ENCODE measurements at places on chromosomes 6 and 20.

DNA sequence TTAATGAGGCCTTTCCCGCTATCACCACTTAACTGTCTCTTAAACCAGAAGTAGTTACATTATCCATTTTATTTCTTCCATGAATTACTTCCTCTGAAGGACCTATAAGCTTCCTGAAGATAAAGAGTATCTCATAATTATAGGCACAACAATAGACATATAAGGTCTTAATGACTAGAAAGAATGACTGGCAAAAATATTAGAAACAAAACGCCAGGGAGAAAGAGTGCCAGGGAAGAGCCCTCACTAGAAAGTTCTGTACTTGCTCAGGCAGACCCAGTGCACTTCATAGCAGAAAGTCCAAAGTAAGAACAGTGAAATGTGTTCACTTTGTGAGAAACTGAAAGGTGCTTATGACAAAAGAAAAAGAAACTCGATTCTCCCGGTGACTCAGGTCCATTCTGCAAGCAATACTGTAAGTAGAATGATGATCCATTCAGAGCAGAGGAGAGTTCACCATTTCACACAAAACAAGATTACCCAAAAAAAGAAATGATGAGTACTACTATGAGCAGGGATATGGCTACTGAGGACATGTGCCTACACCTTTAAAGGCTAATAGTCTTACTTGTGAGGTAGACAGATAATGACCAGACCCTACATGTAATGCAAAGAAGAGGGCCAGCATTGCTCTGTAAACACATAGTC lies 5.5 kb downstream of the ZNF334 start:
- no peak for DNase-seq

DNA sequence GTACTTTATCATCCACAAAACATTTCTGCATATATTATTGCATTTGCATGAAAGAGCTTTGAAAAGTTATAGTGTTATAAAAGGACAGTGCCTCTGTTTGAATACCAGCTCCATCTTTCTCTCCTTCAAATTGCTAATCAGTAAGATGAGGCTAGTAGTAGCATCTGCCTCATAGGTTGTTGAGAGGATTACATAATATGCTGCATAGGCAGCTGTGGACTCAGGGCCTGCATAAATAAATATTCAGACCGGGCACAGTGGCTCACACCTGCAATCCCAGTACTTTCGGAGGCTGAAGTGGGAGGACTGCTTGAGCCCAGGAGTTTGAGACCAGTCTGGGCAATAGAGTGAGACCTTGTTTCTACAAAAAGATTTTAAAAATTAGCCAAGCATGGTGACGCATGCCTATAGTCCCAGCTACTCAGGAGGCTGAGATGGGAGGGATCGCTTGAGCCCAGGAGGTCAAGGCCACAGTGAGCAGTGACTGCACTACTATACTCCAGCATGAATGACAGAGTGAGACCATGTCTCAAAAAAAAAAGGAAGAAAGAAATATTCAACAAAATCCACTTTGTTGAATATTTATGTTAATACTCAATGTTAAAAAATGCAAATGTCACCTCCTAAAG lies 18.3 kb upstream of the SEC63 start:
- DNase-seq, result no peak

DNA sequence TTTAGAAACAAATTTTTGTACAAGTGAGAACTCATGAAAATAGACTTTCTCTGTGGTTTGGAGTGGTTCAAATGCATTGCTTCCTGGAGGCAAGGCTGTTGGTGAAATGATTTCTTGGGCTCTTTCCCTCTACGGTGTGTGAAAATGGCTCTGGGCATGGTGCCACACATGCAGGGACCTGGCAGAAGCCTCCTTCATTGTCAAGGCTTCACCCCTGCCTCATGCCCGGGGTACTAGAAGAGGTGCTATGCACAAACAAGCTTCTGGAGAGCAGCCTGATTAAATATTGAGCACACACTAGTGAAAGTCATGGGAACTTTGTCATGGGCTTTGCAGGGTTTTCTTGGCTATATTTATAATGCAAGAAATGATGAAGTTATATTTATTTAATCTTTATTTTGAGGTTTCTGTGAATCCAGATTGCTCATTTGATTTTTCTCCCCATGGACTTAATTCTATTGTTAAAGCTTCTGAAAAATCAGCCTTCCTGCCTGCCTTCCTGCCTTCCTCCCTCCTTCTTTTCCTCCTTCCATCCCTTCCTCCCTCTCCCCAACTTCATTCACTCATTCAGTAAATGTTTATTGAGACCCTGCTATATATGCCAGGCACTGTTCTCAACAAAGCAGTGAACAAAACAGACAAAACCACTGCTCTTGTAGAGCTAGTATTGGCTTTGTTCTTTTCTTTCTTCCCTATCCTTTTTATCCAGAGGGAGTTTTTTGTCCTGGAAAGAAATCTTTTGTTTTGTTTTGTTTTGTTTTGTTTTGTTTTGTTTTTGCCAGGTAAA lies 21.0 kb downstream of the C6orf89 start:
- no peak for DNase-seq

DNA sequence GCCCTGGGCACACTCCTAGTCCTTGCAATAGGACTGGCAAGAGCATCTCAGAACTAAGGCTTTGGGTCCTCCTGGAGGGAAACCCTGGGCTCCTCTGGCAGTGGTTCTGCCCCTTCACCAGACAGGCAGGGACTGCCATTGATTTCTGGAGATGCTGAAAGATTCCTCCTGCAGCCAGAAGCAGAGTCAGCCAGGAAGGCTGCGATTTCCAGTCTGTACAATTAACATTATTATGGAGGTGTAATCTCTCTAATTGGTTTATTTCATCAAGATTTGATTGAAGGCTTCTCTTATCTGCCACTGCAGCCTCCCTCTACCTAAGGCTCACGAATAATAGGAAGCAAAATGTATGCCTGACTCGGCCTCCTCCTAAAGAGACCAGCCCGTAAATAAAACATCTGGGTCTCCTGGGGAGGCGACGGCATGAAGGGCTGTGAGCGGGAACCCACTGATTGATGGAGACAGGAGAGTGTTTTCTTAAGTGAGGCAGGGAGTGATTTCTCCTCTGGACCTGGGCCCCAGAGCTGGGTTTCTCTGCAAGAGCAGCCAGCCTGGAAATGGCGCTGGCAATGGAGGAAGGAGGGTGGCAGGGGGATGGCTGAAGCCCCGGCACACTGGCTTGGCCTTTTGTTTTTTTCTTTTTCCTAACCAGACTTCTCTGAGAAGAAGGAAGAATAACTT lies 689.6 kb downstream of the DHX35 start:
- DNase-seq, result no peak

- no peak for DNase-seq
Measured at GRCh38 chr20:35643045-35643444, 21.7 kb downstream of the CPNE1 start.

GRCh38 chr6:158073776-158074175 lies 92.1 kb downstream of the SYNJ2 start:
- DNase-seq, result no peak

- no peak for DNase-seq
Measured at GRCh38 chr6:36600564-36601146, 6.5 kb downstream of the SRSF3 start.

DNA sequence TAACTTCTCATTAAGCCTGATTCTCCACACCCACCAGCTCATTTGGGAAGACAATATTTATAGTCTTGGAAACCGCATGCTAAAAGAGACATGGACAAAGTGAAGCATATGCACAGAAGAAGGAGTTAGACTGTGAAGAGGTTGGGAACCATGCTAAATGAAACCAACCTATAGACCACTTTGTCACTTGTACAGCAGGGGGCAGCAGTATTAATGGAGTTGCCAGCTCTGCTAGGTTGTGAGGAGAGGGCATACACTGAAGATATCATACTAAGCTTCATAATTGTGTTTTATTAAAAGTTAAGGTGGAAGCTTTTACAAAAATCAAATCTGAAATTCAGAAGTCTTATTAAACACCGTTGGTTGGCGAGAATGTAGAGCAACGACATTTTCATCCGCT lies 38.3 kb upstream of the HMGCLL1 start:
- no peak for DNase-seq

GRCh38 chr6:73180076-73180738 lies 45.1 kb downstream of the KHDC1L start:
- DNase-seq, result no peak

DNA sequence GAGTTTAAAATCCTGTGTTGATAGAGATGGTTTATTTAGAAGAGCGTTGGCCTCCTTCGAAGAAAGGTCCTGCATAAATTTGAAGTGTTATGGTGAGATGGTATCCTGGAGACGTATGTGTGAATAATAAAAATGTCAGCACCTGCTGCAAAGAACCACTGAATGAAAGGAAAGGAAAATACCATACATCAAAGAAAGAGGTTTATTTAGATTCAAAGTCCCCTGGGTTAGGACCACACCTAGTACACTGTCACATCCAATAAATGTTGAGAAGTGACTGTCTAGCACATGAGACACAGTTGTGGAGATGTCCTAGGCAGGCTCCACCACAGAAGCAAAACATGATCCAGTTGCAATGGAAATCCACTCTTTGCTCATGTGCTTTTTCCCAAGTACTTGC lies 214.7 kb downstream of the PAX1 start:
- DNase-seq, result no peak

GRCh38 chr20:47740121-47740861 lies 45.0 kb downstream of the SULF2 start:
- no peak for DNase-seq

DNA sequence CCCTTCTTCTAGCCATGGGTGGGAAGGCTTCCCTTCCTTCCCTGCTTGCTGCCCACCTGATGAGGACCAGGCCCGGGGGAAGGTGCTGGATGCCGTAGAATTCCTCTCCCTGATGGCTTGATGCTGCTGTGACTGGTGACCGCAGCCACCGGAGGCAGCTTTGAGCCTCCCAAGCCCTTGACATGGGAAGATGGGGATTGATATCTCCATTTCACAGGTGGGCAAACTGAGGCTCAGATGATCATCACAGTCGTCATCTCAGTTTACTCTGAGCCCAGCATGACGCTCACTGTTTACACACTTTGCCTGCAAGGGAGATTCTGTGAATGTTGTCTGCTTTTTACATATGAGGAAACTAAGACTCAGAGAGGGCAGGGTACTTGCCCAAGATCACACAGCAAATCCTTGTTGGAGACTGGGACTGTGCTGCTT lies 43.9 kb downstream of the SRC start:
- no peak for DNase-seq

- peak; percentile 23 for DNase-seq
Measured at GRCh38 chr6:12012038-12012557, at the start of gene HIVEP1. HIVEP1 (plus strand) TSS chr6:12012312; CDS start chr6:12015629, 3,317 bp downstream.

DNA sequence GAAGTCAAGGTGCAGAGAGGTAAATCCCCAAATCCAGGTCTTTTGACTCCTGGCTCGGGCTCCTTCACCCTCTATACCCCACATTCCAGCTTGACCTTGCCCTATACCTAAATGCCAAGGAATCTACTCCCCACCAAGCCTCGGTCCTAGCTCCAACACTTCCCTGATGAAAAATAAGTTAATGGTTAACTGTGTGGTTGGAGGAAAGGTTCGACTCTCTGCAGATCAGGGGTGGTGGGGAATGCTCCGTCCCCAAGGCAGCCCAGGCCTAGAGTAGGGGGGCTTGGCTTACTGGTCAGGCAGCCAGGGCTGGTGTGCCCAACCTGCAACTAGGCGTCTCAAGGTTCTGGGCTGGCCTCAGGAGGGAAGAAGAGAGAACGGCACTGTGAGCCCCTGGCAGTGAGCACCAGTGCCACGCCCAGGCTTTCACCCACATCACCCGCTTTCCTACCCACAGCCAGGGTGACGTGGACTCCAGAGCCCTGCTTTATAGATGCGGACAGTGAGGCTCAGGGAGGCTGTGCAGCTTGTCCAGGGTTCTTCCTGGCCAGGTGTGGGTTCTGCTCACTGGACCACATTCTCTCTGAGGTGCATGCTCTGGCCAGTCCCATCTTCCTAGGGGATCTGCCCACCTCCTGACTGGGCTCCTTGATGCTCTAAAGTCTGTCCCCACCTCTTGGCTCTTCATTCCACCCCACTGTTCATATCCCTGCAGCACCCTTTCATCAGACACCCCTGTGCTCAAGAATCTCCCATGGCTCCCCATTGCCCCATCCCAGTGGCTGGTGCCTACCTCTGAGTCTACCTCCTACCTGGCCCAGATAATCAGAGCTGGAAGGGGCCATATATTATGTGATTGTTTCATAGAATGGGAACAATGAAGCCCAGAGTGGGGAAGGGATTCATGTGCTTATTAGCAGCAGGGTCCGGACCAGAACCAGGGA lies 8.2 kb downstream of the SPDEF start:
- DNase-seq, result no peak

- no peak for DNase-seq
Measured at GRCh38 chr6:12361042-12361765, 71.0 kb downstream of the EDN1 start.

- no peak for DNase-seq
Measured at GRCh38 chr20:313948-314347, 11.4 kb upstream of the SOX12 start.

- DNase-seq, result no peak
Measured at GRCh38 chr6:136067731-136068341, 182.3 kb downstream of the MTFR2 start.

DNA sequence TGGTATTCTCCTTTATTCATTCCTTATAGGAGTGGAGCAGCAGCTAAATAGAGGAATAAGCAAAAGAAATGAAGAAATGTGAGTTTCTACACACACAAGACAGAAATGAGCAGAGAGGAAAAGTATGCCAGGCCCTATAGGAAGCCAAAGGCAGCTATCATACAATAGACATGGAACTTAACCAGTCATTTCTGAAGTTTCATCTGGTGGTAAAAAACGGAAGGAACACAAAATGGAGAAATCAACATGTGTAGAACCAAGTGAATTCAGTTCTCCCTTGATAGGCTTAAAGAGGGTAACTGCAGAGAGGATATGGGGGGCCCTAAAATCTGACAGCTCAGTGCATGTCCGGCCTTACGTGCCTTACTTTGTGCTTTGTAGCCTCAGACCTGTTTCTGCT lies 44.6 kb downstream of the TSBP1 start:
- no peak for DNase-seq

DNA sequence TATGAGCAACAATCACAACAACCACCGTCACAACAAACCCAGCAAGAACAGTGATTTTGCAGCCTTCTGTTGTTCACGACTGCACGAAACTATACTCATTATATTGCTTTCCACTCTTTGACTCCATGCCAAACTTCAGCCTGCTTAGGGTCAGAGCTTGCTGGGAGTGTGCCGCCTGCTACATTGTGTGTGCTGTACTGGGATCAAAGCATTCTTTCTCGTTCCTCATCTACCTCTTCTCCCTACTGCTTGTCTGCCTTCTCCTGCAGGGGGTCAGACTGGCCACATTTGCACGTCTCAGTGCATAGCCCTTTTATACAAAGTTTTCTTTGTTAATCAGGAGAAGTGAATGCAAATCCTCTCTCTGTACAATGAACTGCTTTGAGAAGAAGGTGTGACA lies 401.6 kb upstream of the CITED2 start:
- DNase-seq, result no peak

Data from activated T-cell treated with anti-CD3 and anti-CD28 coated beads for 48 hours (primary cell).